Activated CD4-positive, alpha-beta T cell treated with anti-CD3 and anti-CD28 coated beads, Interleukin-2, amount 10 ng/mL, durations not matched to agents 7 days and 5 days (primary cell): ENCODE measurements at places on chromosomes 11 and 22. TPM values are rescaled to one million over a fixed set of nuclear protein-coding genes. Genes with fewer than 3 reads are reported as not detected.

Gene C11orf52
- total RNA-seq: 0.27 TPM

Gene CRYBB3
- 0.25 TPM for total RNA-seq

DNA sequence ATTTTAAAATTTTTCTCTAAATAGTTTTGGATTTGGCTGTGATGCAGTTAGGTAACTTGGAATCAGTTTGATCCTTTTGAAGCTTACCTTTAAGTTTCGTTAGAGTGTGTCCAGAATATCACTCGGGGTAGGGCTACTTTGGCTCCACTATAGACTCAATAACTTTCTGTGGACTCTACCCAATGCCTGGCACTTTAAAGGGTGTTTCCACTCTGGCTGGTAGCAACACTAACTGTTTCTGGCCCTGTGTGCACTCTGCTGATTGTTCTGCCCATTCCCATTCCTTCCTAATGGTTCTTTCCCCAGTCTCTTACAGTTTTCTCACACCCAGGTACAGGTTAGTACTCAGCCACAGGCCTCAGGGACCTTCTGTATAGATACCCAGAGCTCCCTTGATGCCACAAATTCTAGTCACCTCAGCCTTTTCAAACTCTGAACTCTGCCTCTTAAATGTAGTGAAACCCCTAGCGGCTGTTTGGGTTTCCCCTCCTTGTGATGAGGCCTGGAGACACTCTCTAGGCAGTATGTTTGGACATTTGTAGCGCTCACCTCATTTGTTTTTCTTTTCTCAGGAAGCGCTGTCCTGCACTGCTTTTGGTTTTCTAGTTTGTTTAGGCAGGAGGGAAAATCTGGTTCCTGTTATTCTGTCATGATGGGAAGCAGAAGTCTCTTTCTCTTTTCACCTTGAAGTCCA, 16.8 kb downstream of the CUL5 start:
- H3K36me3 ChIP-seq: peaks cover 21% of the 10 kb centered on the region
- H3K27me3 ChIP-seq: no peaks in the 10 kb centered on the region
- DNase-seq: no peak
- no peak overlapping the region for H3K4me3 ChIP-seq

DNA sequence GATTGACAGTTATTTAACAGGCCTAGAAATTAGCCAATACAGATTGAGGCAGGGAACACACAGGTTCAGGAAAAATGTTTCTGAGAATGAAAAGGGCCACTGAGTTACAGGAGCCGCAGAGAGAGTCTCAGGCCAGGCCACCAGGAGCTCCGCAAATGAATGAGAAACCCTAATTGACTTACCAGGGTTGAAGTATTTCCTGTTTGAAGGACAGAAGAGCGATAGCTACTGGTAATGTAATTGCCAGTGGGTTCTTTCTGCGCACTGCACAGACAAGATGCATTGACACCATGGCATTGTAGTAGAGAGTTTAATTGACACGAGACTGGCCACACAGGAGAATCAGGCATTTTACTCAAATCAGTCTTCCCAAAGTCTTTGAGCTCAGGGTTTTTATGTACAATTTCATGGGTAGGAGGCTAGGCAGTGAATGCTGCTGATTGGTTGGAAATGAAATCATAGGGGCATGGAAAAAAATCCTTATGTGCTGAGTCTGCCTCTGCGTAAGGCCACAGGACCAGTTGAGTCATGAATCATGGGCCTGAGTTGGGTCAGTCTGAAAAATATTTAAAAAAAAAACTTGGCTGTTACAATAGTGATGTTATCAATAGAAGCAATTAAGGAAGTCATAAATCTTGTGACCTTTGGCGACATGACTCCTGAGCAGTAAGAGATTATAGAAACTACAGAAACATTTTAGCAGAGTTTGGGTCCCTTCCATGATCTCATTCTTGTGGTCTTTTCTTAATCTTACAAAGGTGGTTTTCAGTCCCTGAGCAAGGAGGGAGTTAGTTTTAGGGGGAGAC, 203.8 kb downstream of the CASP12 start:
- H3K27me3 ChIP-seq: no peaks in the 10 kb centered on the region
- no peak overlapping the region for H3K27ac ChIP-seq
- DNase-seq: no peak

Gene MS4A7
- not detected for total RNA-seq

Gene SLC29A2
- total RNA-seq: 8.9 TPM

DNA sequence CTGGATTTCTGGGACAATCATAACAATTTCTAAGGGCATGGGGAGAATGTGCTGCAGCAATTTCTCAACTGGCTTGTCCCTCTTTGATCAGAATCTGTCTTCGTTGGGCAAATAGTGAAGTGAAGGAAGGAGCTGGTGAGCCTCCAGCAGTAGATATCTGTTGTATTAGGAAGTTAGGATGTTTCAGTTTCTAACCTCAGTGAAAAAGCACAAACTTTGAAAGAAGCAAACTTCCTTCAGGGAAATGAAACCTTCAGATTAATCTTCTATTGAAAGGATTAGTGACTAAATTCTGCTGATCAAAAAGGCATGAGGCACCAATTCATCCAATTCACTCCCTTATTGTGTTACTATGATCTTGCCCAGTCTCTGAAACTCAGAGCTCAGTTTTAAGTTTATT, 24.3 kb downstream of the LMO2 start:
- peaks cover 7% of the 10 kb centered on the region for H3K4me1 ChIP-seq
- no peak overlapping the region for H3K4me3 ChIP-seq
- peaks cover 76% of the 10 kb centered on the region for H3K27me3 ChIP-seq
- H3K27ac ChIP-seq: no peak overlapping the region

Gene SHISA8
- not detected for total RNA-seq

DNA sequence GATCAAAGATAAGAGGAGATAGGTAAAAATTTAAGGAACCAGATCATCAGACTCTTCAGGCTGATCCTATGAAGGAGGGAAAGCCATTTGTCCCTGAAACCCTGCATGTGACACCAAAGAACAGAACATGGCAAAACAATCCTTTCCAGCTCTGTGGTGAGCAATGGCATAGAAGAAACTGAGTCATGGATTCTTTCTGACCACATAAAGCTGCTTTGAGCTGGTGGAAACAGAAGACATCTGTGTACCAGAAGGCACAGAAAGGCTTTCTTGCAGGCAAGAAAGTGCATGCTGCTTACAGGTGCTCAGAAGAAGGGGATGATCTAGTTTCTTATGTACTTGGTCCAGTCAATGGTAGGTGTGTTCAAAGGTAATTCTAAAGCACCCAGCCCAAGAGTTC, 45.0 kb upstream of the APOA1 start:
- DNase-seq: no peak
- H3K27me3 ChIP-seq: no peaks in the 10 kb centered on the region
- H3K4me3 ChIP-seq: no peak overlapping the region
- H3K36me3 ChIP-seq: peaks cover 3% of the 10 kb centered on the region
- H3K4me1 ChIP-seq: peaks cover 15% of the 10 kb centered on the region

DNA sequence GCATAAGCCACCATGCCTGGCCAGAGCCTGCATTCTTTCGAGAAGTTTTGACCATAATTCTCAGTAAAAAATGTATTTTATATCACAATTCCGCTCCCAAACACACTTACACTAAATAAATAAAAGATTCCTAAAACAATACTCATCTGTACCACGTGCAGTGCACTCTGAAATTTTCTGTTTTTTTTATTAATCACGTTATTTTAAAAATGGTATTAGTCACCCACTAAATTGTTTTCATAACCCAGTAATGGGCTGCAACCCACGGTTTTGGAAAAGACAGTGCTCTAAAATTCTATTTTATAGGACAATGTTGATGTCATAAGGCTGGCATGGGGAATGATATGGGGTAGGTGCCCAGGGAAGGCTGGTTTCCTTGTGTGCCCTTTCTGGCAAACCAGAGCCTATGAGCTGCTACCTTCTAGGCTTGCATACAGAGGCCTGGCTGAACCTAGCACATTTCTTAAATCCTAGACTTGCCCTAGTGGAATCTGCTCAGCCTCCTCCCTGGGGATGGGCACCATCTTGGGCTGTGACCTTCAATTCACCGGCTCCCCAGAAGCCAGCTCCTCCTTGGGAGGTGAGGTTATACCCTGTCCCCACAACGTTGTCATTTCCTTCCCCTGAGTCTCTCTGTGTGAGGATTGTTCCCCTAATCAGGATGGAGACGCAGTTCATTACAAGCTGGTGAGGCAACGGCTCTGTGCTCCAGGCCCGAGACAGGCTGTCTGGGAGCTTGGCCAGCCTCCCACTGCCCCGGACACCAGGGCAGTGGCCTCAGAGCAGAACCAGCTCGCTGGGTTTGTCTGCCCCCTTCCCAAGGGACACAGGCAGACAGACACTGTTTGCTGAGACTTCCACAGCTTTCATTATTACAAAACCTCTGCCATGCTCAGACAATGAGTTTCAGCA, 116.5 kb upstream of the NAV2 start:
- no peaks in the 10 kb centered on the region for H3K4me1 ChIP-seq
- H3K27me3 ChIP-seq: peaks cover 6% of the 10 kb centered on the region
- H3K4me3 ChIP-seq: no peak overlapping the region

DNA sequence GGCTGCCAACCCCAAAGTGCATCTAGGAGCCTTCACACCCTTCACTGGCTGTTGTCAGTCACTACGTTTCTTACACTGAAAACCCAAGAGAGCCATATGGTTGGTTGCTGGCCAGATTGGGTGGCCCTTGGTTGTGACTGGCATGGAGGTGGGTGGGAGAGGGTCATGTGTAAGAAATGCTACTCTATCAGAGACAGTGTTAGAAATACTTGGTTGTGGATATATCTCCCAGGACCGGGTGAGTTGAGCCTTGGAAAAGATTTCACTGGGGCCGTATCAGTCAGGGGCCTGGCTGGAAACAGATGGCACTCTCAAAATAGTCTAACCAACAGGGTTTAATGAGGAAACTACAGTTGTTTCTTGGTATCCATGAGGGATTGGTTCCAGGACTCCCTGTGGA, 15.2 kb downstream of the ENDOD1 start:
- H3K36me3 ChIP-seq: peaks cover 14% of the 10 kb centered on the region
- H3K4me3 ChIP-seq: no peak overlapping the region
- peaks cover 8% of the 10 kb centered on the region for H3K4me1 ChIP-seq
- no peaks in the 10 kb centered on the region for H3K27me3 ChIP-seq
- no peak for DNase-seq
